ENCODE measurements at places on chromosomes 6 and 20.

DNA sequence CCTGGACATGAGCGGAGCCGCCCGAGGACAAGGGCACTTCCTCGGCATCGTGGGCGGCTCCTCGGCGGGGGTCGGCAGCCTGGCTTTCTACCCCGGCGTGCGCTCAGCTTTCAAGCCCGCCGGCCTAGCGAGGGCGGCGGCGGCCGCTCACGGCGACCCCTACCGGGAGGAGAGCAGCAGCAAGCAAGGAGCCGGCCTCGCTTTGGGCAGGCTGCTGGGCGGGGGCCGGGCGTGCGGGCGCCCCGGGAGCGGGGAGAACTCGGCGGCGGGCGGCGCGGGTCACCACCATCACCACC lies 6.7 kb downstream of the PRDM13 start:
- H3K4me1 ChIP-seq: peaks cover 31% of the 10 kb centered on the region
- peaks cover 22% of the 10 kb centered on the region for H3K27me3 ChIP-seq
- peak; percentile 87 for DNase-seq
- peaks cover 3% of the 10 kb centered on the region for H3K36me3 ChIP-seq
- no peak overlapping the region for H3K4me3 ChIP-seq
- H3K27ac ChIP-seq: no peak overlapping the region

DNA sequence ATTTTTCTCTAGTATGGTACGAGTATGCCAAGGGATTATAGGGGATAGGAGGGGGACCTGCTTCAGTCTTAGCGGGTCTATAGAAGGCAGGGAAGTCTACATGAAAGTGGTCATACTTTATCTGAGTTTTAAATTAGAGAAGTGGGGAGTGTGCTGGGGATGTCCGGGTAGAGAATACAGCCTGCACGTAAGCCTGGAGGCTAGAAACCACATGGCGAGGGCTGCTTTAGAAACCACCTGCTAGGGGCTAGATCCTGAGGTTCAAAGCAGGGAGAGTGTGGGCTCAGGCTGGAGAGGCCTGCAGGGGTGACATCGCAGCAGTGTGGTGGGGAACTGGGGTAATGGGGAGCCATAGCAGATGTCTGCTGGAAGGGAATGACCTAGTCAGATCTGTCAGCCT lies 85.2 kb downstream of the VEGFA start:
- no peak for DNase-seq
- peaks cover 20% of the 10 kb centered on the region for H3K27me3 ChIP-seq
- H3K4me1 ChIP-seq: peaks cover 10% of the 10 kb centered on the region
- H3K27ac ChIP-seq: no peak overlapping the region
- H3K4me3 ChIP-seq: no peak overlapping the region

GRCh38 chr20:56989516-56989915 lies 276.9 kb downstream of the BMP7 start:
- H3K4me3 ChIP-seq: no peak overlapping the region
- no peak for DNase-seq
- no peak overlapping the region for H3K27ac ChIP-seq
- H3K4me1 ChIP-seq: no peaks in the 10 kb centered on the region

- H3K27me3 ChIP-seq: peaks cover 3% of the 10 kb centered on the region
- peak overlapping the region; percentile 63 for H3K27ac ChIP-seq
- peak overlapping the region; percentile 35 for H3K4me3 ChIP-seq
- H3K36me3 ChIP-seq: no peaks in the 10 kb centered on the region
- no peak for DNase-seq
Measured at GRCh38 chr6:22024973-22025467, 271.8 kb downstream of the PRL start.

DNA sequence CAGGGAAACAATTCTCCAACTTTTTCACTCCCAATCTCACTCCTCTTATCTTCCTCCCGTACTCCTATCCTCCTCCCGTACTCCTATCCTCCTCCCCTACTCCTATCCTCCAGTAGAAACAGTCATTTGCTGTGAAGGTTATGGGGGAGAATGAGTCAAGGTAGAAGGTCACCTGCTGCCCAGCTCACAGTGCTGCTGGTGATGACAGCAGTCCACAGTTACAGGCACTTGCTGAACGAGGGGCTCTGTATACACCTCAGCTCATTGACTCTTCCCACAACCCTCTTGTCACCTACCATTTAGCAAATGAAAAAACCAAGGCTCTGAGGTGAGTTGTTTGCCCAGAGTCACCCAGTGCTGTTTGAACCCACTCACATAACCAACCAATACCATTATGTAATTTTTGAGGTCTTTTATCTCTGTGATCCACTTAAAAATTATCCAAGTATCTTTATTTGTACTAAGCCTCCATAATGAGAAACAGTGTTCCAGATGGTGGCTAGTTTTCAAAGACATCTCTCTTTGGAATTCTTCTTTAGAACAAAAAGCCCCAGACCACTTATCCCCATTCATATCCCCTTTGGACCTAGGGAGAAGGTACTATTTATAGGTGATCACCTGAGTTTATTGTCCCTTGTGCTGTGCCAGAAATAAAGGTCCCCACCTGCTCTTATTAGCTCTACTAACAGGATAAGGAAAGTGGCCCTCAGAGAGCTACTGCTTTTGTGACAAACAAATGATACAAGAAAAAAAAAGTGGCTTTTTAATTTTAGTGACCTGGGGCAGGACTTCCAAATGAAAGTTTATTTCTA lies 53.2 kb downstream of the PTPN1 start:
- H3K27ac ChIP-seq: no peak overlapping the region
- DNase-seq: no peak
- H3K36me3 ChIP-seq: no peaks in the 10 kb centered on the region

GRCh38 chr6:78693835-78694234 lies 173.5 kb upstream of the IRAK1BP1 start:
- H3K36me3 ChIP-seq: no peaks in the 10 kb centered on the region
- no peak for DNase-seq
- H3K4me1 ChIP-seq: no peaks in the 10 kb centered on the region
- no peaks in the 10 kb centered on the region for H3K27me3 ChIP-seq
- H3K27ac ChIP-seq: no peak overlapping the region

GRCh38 chr6:18412644-18413043 lies 25.5 kb downstream of the RNF144B start:
- no peak overlapping the region for H3K27ac ChIP-seq
- no peaks in the 10 kb centered on the region for H3K27me3 ChIP-seq
- H3K36me3 ChIP-seq: no peaks in the 10 kb centered on the region
- no peak overlapping the region for H3K4me3 ChIP-seq

DNA sequence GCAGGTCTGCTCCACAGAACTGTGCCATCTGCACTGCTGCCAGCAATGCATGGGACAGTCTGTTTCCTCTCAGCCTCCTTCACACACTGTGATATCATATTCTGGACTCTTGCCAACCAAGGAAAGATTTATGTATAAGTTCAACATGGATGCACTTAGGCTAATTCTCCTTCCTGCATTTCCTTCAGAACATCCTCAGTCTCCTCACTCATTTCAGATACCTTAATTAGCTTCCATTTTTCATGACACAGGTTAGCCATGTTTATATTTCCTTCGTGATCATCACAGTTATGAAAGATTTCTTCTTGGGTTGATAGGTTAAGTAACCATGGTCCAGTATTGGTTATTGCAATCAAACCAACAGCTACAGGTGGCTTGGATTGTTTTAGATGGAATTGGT lies 46.4 kb upstream of the DDR1 start:
- no peaks in the 10 kb centered on the region for H3K4me1 ChIP-seq
- no peak for DNase-seq
- no peak overlapping the region for H3K27ac ChIP-seq
- no peak overlapping the region for H3K4me3 ChIP-seq
- H3K27me3 ChIP-seq: no peaks in the 10 kb centered on the region

- H3K4me1 ChIP-seq: peaks cover 19% of the 10 kb centered on the region
- H3K36me3 ChIP-seq: no peaks in the 10 kb centered on the region
- no peak overlapping the region for H3K27ac ChIP-seq
- no peaks in the 10 kb centered on the region for H3K27me3 ChIP-seq
Measured at GRCh38 chr6:75220357-75220756, 14.5 kb upstream of the COL12A1 start.

DNA sequence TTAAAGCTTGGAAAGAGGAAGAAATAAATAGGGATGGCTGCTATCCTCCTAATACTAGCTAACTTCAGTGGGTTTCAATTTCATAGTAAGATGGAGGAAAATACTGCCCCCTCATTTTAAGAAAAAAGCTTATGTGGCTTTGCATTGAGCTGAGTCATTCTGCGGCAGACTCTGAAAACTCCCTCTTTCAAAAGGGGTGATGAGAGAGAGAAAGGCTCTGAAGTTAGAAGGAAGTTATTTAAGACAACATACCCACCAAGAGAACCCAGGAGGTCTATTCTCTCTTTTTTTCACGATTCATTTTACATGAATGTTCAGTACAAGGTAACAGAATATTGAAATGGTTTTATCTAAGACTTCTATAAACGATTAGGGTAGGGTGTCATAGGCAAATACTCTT lies 4.5 kb downstream of the PRDM13 start:
- peaks cover 4% of the 10 kb centered on the region for H3K36me3 ChIP-seq
- H3K27me3 ChIP-seq: peaks cover 28% of the 10 kb centered on the region
- DNase-seq: no peak

DNA sequence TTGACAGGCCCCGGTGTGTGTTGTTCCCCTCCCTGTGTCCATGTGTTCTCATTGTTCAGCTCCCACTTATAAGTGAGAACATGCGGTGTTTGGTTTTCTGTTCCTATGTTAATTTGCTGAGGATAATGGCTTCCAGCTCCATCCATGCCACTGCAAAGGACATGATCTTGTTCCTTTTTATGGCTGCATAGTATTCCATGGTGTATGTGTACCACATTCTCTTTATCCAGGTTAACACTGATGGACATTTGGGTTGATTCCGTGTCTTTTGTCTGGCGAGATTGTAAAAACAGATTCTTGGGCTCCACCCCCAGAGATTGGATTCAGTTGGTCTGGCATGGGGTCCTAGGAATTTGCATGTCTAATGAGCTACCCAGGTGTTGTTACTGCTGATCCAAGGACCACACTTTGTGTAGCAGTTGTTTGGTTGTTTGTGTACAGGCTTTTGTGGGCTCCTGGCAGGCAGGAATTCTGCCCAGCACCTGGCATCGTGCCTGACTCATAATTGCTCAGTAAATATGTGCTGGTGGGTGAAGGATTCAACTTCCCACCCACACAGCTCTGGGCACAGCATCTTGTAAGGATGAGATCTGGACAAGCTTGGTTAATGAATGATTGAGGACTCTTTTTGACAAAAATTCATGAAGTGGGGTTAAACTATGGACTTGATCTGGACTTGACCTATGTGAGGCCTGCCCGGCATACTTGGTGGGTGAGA lies 5.2 kb downstream of the TOX2 start:
- H3K27me3 ChIP-seq: peaks cover 15% of the 10 kb centered on the region
- H3K27ac ChIP-seq: no peak overlapping the region
- peaks cover 5% of the 10 kb centered on the region for H3K36me3 ChIP-seq
- H3K4me1 ChIP-seq: peaks cover 22% of the 10 kb centered on the region

GRCh38 chr6:28349892-28350737 lies at the start of gene ZKSCAN3:
Gene ZKSCAN3, plus strand, starts transcription at chr6:28349947. Its CDS starts 9,640 bp downstream, at chr6:28359587.
- peak; percentile 84 for DNase-seq
- H3K4me3 ChIP-seq: peak within 1 kb of the TSS; percentile 99
- no peaks in the 10 kb centered on the region for H3K36me3 ChIP-seq
- peaks cover 2% of the 10 kb centered on the region for H3K27me3 ChIP-seq

GRCh38 chr6:19210849-19211590 lies 626.1 kb upstream of the ID4 start:
- no peaks in the 10 kb centered on the region for H3K27me3 ChIP-seq
- H3K36me3 ChIP-seq: no peaks in the 10 kb centered on the region
- H3K4me3 ChIP-seq: no peak overlapping the region
- peak; percentile 67 for DNase-seq
- H3K4me1 ChIP-seq: no peaks in the 10 kb centered on the region

DNA sequence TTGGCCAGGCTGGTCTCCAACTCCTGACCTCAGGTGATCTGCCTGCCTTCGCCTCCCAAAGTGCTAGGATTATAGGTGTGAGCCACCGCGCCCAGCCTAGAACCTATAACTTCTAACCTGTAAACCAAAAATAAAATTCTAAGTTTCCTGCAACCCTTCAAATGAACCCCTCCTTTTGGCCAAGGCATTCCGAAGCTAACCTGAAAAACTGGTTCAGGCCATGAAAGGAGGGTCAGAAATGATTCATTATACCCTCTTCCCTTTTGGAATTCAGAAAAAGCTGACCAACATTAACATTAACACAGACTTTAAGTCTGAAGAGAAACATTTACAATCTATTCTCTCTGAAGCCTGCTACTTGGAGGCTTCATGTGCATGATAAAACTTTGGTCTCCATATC lies 165.1 kb downstream of the TINAG start:
- H3K27ac ChIP-seq: no peak overlapping the region
- no peak overlapping the region for H3K4me3 ChIP-seq
- no peaks in the 10 kb centered on the region for H3K4me1 ChIP-seq
- H3K27me3 ChIP-seq: no peaks in the 10 kb centered on the region
- no peaks in the 10 kb centered on the region for H3K36me3 ChIP-seq
- no peak for DNase-seq

DNA sequence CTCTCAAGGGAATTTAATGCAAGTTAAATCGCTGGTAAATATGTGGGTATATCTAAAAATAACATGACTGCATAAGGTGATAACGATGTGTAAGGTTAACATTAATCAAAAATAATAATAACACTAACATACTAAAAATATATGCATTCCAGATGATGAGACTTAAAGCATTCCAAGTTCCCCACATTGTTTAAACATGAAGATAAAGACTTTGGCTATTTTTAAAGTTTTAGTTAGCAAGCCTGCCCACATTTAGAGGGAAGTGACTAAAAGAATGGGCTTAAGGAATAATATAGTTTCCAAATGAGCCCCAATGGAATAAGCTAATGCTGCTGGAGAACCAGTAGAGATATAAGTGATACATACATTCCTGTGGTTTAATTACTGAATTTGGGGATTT lies 941.3 kb downstream of the TBC1D32 start:
- no peaks in the 10 kb centered on the region for H3K4me1 ChIP-seq
- H3K27ac ChIP-seq: no peak overlapping the region
- H3K27me3 ChIP-seq: no peaks in the 10 kb centered on the region
- H3K36me3 ChIP-seq: no peaks in the 10 kb centered on the region

GRCh38 chr6:163533443-163533842 lies 118.9 kb downstream of the QKI start:
- H3K27me3 ChIP-seq: no peaks in the 10 kb centered on the region
- peak overlapping the region; percentile 36 for H3K4me3 ChIP-seq
- peak overlapping the region; percentile 89 for H3K27ac ChIP-seq
- H3K36me3 ChIP-seq: no peaks in the 10 kb centered on the region

- no peak for DNase-seq
- H3K27me3 ChIP-seq: no peaks in the 10 kb centered on the region
Measured at GRCh38 chr6:147122823-147123222, 81.4 kb upstream of the STXBP5 start.
